ENCODE measurements at places on chromosomes 3 and 15. TPM values are rescaled to one million over a fixed set of nuclear protein-coding genes. Genes with fewer than 3 reads are reported as not detected.

GRCh38 chr15:65147902-65148301 is 14.3 kb upstream of the PDCD7 start:
- no peak for DNase-seq

DNA sequence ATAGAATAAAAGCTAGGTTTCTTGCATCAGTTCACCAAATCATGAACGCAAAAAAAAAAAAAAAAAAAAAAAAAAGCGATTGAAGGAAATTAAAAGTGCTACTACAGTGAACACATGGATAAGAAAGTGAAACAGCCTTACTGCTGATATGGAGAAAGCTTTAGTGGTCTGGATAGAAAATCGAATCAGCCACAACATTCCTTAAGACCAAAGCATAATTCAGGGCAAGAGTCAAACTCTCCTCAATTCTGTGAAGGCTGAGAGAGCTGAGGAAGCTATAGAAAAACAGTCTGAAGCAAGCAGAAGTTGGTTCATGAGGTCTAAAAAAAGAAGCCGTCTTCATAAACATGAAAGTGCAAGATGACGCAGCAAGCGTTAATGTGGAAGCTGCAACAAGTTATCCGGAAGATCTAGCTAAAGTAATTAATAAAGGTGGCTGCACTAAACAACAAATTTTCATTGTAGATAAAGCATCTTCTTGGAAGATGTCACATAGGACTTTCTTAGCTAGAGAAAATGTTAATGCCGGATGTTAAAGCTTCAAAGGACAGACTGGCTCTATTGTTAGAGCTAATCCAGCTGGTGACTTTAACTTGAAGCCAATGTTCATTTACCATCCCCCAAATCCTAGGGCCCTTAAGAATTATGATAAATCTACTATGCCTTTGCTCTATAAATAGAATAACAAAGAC is 19.2 kb downstream of the P3H2 start:
- DNase-seq, result no peak

The KCNAB1 gene
- 0.51 TPM for total RNA-seq

GRCh38 chr3:127849368-127849767 is 27.1 kb upstream of the MGLL start:
- DNase-seq, result no peak

DNA sequence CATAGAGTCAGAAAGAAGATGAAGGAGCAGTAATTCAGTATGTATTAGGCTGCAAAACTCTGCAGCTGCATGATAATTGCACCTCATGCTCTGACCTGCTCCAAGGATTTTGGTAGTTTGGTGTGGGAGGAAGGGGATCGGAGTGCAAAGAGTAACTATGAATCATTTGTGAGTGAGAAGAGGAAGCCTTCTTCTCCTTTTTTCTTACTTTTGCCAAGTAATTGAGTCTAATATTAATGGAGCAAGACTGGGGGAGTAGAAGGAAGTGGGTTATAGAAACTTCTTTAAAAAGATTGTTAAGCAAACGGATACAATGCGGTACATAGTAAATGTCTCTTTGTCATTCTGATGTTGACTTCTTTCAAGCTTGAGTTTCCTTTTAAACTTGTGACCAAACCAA is 276.5 kb downstream of the EDEM1 start:
- DNase-seq, result no peak

GRCh38 chr3:171994646-171995428 is 44.5 kb upstream of the FNDC3B start:
- DNase-seq, result no peak

DNA sequence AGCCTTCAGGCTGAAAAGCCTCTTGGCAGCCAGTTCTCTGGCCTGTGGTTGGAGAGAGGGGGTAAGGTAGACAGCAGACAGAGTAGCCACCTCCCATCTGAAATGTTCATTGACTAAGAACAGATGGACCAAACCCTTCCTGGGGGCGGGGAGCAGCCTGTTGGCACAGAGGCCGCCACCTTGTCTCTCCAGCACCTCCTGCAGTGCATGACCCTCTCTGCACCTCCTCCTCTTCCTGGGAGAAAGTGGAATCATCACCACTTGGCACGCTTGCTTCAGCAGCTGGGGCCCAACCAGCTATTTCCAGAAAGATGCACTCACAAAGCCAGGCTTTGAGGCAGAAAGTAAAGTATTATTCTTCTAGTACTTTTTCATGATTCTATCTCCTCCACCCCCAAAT is 313.4 kb upstream of the CHRM5 start:
- no peak for DNase-seq

The FYCO1 gene
- 26.7 TPM for total RNA-seq

GRCh38 chr15:95556225-95556624 is 774.3 kb upstream of the NR2F2 start:
- no peak for DNase-seq

DNA sequence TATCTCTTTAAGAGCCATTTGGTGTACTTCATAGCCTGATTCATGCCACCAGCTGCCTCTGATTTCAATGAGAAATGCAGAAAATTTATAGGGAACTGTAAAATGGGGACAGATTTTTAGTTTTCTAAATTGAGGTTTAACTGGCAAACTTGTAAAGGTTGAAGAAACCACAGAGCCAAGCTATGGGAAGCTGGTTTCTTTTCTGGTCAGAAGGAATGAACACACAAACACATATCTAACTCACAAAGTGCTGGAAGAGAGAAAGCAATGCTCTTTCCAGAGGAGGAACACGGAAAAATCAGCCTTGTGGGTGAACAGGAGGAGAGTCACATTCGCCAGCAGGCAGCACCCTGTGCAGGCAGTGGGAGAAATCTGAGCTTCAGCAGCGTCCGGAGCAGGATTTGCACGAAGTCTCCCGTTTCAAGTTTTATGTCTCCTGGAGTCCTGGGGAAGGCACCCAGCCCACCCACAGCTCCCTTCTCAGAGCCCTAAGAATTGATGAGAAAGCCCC is 481 bp downstream of the MASP1 start:
- DNase-seq, result peak; percentile 30

DNA sequence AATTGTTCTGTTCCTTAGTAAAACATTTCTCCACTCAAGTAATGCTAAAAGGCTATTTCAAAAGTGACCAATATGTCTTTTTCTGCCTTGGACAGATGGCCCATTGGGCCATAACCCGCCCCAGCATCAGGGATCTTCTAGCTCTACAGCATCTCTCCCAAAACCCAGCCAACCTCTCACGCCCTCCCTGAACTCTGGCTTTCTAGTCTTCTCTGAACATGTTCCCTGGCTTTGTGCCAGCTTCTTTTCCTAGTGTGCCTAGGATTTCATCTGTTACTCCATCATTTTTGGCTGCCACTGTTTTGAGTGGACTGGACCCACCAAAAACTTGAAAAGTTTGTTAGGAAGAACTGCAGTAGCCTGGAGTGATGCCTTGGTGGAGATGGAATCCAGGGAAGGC is 30.7 kb downstream of the TRPM1 start:
- no peak for DNase-seq

GRCh38 chr3:109685084-109686079 is 348.0 kb upstream of the DPPA4 start:
- peak; percentile 85 for DNase-seq

The FSIP1 gene
- total RNA-seq, result 0.27 TPM

DNA sequence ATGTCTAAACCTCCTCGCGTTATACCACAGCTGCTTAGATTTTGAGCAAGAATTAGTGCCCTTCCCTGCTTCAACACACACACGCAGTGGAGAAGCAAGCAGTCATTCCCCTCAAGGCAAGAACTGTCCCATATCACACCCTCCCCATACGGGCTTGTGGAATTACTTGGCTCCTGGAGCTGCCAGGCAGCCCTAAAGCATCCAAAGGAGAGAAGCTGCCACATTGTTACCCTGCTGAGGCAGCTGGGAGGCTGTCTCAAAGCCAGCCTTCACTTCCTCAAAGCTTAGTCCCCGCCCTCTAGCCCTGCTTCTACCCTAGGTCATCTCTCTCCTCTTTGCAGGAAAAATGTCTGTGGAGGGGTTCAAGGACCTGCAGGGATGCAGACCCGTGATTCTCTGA is 153.4 kb downstream of the RORA start:
- DNase-seq, result no peak

DNA sequence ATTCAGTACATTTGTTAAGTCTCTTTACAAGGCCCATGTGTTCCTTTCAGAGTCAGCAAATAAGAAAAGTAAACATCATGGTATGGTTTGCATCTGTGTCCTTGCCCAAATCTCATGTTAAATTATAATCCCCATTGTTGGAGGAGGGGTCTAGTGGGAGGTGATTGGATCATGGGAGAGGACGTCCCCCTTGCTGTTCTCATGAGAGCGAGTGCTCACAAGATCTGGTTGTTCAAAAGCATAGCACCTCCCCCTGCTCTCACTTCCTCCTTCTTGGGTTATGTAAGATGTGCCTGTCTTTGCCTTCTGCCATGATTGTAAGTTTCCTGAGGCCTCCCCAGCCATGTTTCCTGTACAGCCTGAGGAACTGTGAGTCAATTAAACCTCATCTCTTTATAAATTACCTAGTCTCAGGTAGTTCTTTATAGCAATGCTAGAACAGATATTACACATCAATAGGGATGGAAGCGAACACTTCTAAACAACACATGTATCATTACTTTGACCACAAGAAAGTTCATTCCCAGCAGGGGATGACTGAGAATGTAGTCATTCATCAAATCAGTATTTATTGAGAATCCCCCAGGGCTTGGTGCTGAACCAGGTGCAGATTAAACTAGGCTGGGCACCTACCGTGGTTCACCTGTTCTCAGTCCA is 4.1 kb downstream of the EFCAB12 start:
- no peak for DNase-seq

DNA sequence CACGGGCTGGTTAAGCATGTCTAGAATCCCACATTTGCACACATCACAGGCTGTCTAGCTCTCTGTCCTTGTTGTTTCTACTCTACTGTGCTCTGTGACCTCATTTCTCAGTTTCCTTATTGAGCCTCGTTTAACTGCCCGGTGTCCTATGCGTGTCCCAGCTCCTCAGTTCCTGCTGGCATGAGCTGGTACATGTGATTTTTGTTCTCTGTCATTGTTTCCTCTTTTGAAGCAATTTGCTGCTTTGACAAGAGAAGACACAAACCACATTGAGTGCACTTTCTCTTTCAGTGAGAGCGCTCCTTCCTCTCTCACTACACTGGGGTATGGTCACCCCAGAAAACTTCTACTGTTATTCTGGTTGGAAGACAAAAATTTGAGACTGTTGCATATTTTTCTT is 563.5 kb downstream of the PDCD6IP start:
- DNase-seq, result no peak

DNA sequence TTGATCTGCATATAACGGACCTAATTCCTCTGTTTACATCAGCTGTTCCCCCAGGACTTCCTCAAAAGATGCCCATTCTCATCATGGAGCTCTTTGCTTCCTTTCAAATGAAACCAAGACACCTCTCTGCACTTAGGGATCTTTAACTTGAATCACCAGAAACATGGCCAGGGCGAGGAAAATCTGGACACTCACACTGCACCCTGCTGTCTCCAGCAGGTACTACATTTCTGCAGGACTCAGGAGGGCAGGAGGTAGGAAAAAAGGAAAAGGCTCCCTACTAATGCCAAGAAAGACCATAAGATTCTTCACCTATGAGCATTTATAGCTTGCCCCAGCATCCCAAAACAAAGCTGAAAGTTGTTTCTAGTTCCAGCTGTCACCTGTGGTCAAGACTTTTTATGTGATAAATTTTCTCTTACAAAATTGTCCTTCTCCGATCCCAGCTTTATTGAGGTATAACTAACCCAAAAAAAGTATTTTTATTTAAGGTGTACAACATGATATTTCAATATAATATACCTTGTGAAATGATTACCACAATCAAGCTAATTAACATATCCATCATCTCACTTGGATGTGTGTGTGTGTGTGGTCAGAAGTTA is 87.3 kb upstream of the C15orf61 start:
- DNase-seq, result peak; percentile 69

DNA sequence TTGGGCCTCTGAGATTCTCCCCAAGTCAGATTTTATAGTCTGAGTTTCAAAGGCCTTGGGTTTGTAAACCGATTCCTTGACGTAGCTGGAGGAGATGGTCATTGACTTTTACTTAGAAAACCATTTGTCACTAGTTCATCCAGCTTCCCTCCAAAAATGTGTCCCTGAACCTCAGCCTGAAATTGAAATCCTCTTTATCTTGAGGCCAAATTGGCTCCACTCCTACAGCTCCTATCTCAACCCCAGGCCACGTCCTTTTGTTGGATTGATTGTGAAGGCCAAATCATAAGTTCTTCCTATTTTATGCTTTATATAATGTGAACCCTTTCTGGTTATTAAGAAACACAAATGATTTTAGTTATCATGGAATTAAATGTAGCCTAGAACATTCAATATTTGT is 193.9 kb upstream of the SUCLG2 start:
- no peak for DNase-seq

The CHRM5 gene
- total RNA-seq, result not detected

Measured in Calu3 (cell line).